Fibroblast of upper back skin (primary cell): ENCODE measurements at places on chromosomes 11 and 22.
A peak's percentile ranks its signal among the peaks of the same experiment; 100 is the strongest.

- DNase-seq, result peak; percentile 67
Observed at GRCh38 chr22:49827853-49828598, at the start of gene BRD1. TSS of gene BRD1 (minus strand) at chr22:49827873. CDS start at chr22:49824317, 3,556 bp downstream.

DNA sequence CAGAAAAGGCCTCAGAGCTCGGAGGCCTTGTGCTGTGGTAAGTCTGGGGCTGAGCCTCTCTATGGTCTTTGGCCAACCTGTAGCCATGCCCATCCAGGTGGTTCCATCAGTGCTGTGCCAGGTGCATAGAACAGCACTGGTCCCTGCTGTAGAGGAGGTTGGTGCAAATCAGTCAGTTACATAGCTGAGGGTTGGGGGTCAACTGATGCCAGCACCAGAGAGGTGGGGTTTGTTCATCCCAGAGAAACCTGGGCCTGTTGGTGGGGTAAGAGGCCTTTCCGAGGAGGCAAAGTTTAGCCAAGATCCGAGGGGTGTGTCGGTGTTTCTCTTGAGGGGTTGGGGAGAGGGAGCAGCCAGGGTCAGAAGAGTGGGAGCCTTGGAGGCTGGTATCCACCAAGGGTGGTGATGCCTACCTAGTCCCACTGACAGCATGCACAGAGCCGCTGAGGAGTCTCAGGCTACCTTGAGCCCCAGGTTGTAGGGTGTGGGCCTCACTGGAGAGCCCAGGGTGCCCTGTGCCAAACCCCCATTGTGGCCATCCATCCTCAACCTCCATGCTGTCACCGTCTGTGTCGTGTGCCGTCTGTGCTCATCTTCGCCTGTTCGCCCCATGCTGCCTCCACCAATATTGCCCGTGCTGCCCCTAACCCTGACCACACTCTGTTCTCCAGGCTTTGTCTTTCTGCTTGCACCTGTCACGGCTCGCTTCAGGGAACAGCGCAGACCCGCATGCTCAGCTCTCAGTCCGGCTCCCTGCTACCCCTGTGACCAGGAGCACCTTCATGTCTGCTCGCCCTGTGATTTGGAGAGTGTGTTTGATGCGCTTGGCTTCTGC, 78.7 kb upstream of the SUSD2 start:
- DNase-seq, result no peak

DNA sequence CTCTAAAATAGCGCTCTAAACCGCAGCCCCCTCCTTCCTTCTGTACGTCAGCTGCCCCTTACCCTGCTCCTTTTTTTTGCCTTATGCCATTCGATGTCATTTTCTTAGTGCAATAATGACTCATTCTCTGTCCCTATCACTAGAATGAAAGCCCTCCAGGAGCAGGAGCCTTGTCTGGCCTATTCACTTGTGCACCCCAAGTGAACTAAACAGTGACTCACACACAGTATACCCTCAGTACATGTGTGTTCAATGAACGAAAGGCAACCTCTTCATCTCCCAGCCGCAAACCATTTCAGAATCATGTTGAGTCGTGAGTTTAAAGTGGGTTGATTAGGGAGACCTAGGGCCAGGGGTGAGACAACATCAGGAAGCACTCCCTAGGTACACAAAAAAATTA, 50.7 kb upstream of the SPATA19 start:
- no peak for DNase-seq

DNA sequence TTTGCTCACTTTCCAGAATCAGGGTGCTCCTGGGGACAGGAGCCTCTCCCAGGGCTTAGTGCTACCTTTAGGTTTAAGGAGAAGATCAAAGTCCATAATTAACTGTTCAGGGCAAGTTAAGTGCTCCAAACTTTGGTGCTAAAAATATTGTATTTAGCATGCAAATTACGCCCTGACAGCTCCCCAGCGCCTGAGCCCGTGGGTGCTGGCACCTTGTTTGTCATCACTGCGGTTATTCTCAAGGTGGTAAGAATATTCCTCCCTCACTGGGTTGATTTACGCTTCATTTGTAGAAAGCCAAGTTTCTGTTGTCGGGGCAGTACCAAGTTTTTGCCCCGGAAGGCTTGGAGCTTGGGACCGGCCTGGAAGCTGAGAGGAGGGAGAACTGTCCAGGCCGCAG, 21.3 kb downstream of the ANKK1 start:
- DNase-seq, result no peak

DNA sequence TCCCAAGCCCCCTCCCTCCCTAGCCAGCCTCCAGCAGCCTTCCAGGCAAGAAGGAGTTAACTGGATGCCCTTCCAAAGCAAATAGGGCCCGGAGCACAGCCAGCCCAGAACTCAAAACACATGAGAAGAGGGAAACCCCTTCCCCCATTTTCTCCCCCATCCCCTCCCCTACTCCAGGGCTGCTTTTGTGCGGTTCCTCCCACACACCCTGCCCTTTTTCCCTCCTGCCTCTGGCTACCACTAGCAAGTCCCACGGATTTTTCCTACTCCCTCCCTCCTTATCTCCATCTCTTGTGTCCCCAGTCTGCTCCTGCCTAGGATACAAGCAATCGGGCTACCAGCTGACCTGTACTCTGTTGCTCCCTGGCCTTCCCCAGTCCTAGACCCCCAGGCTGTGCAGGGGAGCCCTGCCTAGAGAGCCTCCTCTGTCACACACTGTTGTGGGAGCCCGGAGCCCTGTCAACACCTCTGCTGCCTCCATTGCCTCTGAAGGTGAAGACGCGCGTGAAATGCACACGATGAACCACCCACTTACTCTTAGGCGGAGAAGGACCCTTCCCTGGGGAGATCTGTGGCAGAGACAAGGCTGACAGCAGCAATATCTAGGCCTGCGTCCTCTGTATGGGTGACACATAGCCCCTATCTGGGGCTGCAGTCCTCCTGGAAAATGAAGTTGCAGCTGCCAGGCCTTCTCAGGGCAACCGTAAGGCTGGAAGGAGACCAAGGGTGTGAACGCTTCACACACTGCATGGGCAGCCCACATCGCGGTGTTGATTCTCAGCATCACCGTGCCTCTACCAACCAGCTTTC, 282.8 kb downstream of the MN1 start:
- no peak for DNase-seq

DNA sequence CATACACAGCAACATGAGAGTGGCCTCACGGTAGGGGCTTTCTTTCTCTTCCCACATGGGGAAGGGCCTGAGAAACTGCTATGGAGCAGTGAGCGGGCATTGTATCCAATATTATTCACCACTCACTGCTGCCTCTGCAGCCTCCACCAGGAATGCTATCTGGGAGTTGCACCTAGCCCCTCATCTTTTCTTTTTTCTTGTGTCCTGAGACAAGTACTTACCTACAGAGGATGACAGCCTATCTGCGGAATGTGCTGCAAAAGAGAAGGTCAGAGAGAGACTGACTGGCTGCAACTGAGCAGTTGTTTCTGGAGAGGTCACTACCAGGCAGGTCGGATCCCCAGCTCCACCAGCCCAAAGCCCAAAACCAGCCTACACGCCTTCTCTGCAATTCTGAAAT, 52.1 kb upstream of the HTATIP2 start:
- DNase-seq, result no peak

GRCh38 chr11:129846508-129847335, 31.1 kb downstream of the TMEM45B start:
- DNase-seq, result peak; percentile 98

GRCh38 chr11:75356613-75357012, 5.2 kb upstream of the ARRB1 start:
- DNase-seq, result peak; percentile 38

DNA sequence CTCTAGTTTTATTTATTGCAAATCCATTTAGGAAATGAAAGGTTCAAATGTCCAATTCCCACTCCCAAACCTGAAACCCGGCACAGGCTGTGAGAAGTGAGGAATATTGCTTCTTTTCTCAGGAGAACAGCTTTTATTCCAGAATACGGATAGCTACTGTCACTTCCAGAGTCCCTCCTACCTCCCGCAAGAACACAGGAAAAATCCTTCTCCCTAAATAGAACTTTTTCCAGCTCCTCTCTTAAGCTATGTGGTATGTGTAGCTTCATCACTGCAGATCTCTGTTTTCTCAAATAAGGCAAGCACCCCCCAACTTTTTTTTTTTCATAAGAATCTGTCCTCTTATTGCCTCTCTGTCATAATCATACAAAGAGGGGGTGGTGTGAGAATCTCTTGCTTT, 126.8 kb downstream of the LARGE1 start:
- DNase-seq, result no peak

DNA sequence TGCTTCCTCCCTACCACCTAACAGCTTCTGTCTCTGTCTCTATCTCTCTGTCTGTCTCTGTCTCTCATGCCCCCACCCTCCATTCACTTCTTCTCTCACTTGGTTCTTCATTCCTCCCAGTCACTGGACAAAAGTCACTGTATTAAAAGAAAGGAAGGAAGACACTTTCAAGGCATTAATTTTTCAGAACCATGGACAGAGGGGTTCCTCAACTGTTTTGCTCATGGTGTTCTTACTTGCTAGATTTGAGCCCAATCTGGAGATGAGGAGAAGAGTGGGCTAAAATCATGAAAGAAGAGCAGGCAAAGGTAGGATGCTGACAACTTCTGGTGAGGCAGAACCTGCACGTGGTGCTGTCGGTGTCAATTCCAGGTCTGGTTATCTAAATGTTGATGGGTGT, 116.7 kb upstream of the LARGE1 start:
- DNase-seq, result no peak

DNA sequence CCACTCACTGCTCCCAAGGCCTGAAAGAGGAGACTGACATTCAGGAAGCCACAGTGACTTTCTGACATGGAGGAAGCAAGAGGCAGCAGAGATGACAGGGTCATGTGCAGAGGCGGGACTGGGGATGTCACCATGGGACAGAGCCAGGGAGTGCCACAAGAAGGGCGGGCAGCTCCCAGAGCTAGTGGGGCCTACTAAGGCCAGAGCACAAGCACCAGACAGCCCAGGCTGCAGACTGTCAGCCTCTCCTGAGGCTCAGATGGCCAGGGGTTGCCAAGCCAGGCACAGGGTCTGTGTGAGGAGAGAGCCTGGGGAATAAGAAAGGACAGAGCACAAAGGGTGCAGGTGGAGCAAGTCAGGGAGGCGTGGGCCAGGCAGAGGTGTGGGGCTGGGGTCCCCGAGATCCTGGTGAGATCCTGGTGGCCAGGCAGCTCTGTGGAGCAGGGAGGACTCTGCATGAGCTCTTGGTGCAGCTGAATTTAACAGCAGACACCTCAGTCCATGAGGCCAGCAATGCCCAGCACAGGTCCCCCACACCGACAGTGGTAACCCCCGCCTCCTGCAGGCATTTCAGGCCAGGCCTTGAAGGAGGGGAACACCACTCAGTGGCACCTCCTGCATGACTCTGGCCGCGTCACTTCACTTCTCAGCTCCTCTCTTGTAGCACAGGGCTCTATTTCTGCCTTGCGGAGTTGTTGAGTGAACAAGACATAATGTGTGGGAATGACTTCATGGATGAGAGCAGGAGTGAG, 52.3 kb downstream of the SGSM3 start:
- no peak for DNase-seq

- DNase-seq, result no peak
Observed at GRCh38 chr11:120771551-120772060, 252.3 kb upstream of the TBCEL start.

- DNase-seq, result no peak
Observed at GRCh38 chr11:77094841-77095365, 7.7 kb upstream of the OMP start.

- DNase-seq, result peak; percentile 19
Observed at GRCh38 chr11:57798905-57799559, 37.4 kb downstream of the CTNND1 start.

DNA sequence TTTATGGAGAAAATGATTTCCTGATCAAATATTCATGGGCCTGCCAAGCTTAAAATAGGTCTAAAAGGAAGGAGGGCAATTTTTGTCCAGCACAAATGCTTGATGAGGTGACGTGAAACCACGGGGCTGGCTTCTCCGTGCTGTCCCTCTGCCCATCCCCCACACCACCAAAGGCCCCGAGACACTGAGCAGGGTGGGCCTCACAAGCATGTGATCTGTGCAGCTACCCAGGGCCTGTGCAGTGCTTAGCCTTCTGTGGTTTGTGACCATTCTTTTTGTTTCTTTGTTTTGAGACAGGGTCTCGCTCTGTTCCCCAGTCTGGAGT, 94.8 kb upstream of the RTL6 start:
- DNase-seq, result no peak

GRCh38 chr11:34234086-34234740, 123.6 kb downstream of the ABTB2 start:
- DNase-seq, result peak; percentile 56

GRCh38 chr22:49202226-49202625, 625.4 kb downstream of the BRD1 start:
- DNase-seq, result no peak

DNA sequence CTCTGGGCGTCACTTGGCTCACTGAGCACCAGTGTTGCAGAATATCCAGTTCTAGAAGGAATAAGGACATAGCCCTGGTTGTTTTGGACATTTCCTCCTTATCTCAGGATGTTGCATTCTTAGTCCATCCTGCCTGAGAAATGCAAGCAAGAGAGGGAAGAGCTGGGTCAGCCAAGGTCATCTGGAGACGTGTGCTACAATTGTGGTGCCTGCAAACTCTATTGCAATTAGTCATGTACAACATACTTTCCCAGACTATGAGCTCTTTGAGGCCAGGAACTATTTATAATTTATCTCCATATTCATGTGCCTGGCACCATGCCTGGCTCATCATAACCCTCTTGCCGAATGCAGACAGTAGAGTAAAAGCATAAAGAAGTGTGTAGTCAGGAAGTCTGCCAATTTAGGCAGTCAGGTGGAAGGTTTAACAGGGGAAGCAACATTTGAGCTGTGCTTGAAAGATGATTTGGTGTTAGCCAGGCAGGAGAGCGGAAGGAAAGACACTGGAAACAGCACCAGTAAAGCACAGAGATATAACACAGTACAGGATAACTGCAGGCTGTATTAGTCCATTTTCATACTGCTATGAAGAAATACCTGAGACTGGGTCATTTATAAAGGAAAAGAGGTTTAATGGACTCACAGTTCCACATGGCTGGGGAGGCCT, 129.4 kb upstream of the PAX6 start:
- DNase-seq, result peak; percentile 48

GRCh38 chr11:33779849-33780528, 5.7 kb upstream of the FBXO3 start:
- DNase-seq, result peak; percentile 85

DNA sequence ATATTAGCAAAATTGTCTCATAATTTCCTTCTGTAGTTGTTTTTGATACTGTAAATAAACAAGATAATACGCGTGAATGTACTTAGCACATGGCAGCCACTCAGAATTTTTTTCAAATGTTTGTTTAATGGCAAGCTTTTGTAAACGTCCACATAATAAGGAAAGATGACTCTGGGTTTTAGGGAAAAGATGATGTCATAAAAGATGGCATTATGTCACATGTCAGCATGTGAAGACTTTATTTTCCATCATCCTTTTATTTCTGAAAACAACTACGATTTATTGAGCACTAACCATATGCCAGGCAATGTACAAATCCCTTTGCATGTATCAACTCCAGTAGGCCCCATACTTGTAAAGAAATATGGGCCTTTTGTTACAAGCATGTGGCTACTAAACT, 139.9 kb downstream of the C11orf91 start:
- DNase-seq, result no peak

DNA sequence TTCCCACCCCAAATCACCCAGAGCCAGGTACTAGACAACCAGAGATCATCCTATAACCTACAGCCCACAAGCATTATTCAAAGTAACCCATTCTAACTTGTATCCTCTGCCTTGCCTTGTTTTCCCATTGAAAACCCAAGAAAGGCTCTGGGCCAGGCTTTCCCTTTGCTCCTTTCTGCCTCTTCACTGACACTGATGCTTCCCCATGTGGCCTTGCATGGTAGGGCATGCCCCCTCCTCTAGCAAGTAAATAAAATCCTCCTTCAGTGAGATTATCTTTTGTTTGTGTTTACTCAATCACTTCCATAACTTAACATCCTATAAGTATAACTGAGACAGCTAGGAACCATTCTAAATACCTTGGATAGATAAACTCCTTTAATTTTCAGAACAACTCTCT, 65.6 kb upstream of the FAR1 start:
- DNase-seq, result no peak

- peak; percentile 93 for DNase-seq
Observed at GRCh38 chr11:68373189-68373814, 60.9 kb downstream of the LRP5 start.
